NCI-H524 (cell line): ENCODE measurements at places on chromosomes 3 and 15.

DNA sequence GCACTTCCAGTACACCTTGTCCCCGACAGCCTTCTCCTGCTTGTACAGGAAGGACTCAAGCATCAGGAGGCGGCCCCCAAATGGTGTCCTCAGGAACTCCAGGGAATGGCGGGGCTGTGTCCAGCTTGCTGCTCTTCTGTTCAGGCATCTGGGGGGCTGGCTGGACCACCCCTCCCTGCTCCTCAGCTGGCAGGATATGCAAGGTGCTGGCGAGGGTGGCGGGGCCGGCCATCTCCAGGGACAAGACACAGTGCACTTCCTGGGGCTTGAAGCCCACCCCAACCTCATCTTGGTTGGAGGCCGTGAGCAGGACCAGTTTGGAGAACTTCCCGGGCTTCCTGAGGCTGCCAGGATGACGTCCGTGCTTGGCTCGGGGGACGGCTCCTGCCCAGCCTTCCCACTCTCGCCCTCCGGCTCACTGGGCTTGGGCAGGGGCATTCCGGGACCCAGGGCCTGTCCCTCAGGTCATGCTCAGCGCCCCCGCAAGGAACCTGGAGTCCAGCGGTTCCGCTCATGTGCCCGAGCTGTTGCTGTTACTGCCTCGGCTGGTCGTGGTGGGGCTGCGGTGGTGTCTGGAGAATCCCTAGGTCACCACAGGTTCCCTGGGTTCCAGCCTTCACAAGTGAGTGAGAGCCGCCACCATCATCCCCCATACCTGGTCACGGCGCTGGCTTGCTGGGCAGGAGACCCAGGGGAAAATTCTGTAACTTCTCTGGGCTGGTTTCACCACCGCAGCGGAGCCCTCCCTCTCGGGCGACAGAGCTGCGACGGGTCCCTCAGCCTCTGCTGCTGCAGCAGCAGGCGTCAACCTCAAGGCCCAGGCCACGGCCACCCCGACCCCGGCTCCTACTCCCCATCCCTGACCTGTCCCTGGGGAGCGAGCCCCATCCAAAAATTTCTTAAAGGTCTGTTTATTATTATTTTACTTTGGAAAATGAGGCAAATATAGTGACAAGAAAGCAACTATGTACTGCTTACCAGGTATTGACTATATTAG is 82.8 kb upstream of the FXR1 start:
- no peak for DNase-seq

GRCh38 chr3:99818818-99819217 is 1.2 kb downstream of the CMSS1 start:
- DNase-seq, result no peak

DNA sequence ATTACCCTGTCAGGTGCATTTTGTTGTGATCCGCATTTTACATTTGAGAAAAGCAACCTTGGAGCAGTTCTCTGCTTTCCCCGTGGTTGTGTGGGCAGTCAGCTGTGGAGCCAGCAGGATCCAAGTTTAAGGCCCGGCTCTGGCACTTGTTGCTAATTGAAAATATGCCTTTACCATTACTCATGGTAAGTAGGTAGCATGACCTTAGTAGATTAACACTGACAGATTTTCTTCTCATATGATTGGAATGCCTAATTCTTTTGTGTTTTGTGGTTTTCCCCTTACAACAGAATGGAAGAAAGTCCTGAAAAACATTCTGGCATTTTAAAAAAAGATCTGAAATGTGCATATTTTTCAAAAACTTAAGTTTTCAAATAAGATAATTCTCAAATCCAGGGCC is 246.5 kb upstream of the LRRN1 start:
- no peak for DNase-seq

- no peak for DNase-seq
Observed at GRCh38 chr3:138675393-138675792, 66.8 kb downstream of the FAIM start.

GRCh38 chr3:127019449-127019848 is 36.5 kb downstream of the PLXNA1 start:
- DNase-seq, result no peak

GRCh38 chr3:184381261-184382224 is 1.7 kb downstream of the CHRD start:
- no peak for DNase-seq
